ENCODE measurements at places on chromosomes 12 and 14. TPM values are rescaled to one million over a fixed set of nuclear protein-coding genes. Genes with fewer than 3 reads are reported as not detected.

DNA sequence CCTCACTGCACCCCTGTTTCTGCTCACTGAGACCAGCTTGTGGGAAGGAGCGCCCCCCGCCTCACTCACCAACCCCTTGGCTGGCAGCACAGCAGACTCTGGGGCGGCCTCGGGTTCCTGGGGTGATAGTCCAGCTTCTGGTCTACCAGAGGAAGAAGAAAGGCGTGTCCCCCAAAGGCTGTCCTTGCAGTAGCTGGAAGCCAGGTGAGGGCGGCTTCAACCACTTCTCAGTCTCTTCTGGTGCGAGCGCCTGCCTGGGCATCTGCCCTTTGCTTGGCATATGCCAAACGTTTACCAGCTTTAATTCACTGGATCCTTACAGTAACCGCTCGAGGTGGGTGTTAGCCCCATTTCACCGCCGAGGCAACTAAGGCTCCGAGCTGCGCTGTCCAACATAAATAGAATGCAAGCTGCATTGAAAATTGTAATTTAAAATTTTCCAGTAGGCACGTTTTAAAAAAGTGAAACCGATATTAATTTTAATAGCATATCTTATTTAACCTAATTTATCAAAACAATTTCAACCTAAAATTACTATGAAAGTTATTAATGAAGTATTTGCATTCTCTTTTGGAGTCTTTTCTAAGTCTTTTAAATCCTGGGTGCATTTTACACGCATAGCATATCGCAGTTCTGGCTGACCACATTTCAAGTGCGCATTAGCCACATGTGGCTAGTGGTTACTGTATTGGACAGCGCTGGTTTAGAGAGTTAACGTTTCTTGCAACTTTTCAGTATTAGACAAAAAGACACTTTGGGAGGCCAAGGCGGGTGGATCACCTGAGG is 872 bp downstream of the FAM177A1 start:
- DNase-seq: no peak

GRCh38 chr14:95098984-95099599 is 58.2 kb downstream of the DICER1 start:
- peak; percentile 22 for DNase-seq

- no peak for DNase-seq
These were observed 134.1 kb downstream of the PPM1H start for GRCh38 chr12:62800707-62801400.

DNA sequence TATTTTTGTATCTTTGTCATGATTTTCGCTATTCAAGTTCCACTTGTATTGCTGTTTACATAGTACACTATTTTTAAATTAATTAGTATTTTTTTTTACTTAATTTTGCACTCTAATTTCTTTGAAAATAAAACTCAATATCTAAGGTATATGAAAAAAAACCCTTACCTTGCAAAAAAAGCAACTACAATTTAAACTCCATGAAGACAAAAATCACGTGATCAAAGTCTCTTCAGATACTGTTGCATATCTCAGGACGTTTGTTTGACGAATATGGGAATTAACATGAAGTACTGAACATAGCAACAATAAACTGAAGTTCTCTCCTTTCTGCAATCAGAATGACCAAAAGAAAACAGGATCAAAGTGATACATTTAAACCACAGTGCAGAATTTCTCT is 968.4 kb upstream of the SEL1L start:
- DNase-seq: no peak

GPR65 gene
- not detected for total RNA-seq

DNA sequence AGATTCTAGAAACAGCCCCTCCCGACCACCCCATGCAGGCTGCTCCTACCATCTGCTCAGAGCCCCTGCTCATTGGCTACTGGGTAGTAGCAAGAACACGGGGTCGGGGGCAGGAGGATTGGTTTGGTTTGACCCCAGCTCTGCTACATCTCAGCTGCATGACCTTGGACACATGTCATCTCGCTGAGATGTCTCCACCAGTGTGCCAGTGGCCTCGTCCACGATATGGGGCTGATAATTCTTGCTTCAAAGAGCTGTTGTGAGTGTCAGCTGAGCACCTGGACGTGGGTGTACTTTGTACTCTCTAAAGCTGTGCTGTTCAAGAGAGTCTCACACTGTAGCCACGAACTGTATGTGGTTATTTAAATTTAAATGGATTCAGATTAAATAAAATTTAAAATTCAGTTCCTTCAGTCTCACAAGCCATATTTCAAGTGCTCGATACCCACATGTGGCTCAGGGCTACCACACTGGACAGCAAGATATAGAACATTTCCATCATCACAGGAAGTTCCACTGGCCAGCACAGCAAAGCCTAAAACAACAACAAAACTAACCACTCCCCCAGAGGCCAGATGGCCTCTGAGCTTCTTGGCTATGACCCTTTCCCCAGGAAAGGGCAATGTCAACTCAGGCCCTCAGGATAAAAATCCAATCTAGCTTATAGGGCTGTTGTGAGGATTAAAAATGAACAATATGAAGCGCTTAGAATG is 18.6 kb downstream of the LTBP2 start:
- no peak for DNase-seq

DNA sequence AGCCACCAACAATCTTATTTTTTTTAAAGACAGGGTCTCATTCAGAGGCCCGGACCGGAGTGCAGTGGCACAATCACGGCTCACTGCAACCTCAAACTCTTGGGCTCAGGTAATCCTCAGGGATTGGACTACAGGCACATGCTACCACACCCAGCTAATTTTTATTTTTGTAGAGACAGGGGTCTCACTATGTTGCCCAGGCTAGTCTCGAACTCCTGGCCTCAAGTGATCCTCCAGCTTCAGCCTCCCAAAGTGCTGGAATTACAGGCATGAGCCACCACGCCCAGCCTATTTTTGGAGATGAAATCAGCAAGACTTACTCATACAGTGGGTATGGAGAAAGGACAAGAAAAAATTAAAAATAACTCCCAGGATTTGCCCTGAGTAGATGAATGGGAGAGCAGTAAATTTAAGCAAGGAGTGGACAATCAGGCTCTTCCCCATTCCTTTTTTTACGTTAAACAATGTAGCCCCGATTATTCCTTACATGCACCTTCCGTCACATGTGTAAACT is 13.2 kb downstream of the FMNL3 start:
- no peak for DNase-seq

DNA sequence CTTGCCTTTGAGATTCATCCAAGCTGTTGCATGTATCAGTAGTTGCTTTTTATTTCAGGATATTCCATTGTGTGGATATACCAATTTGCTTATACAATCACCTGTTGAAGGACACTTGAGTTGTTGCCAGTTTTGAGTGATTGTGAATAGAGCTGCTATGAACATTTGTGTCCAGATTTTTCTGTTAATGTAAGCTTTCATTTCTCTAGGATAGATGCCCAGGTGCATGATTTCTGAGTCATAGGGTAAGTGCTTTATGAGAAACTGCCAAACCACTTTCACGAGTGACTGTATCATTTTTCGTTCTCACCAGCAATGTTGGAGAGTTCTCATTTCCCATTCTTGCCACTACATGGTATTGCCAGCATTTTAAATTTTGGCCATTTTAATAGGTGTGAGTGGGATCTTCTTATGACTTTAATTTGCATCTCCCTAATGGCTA is 434.6 kb upstream of the RGS6 start:
- DNase-seq: no peak

LMNTD1 gene
- total RNA-seq: 0.82 TPM

TTC6 gene
- 0.06 TPM for total RNA-seq

DNA sequence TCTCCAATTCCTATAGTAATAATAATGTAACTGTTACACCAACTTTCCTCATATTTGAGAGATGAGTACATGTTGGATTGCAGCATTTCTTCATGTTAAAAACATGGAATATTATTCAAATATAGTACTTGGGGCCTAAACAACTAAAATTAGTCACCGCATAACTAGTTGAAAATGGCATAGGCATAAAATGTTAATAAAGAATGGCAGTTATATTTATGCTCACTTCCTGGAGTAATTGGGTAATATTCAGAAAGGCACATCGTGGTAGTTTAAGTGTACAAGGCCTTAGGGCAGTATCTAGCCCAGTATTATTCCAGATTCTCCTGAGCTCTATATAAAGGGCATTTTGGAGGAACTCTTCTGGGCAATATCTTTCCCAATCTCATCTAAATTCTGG is 46.0 kb downstream of the ERGIC2 start:
- DNase-seq: no peak

- no peak for DNase-seq
These were observed 44.0 kb downstream of the PPHLN1 start for GRCh38 chr12:42370013-42370412.

All from glomerular endothelial cell (primary cell).